ENCODE measurements at places on chromosomes 1 and 21. TPM values are rescaled to one million over a fixed set of nuclear protein-coding genes. Genes with fewer than 3 reads are reported as not detected.

- H3K36me3 ChIP-seq = no peaks in the 10 kb centered on the region
- no peaks in the 10 kb centered on the region for H3K4me1 ChIP-seq
- no peaks in the 10 kb centered on the region for H3K27me3 ChIP-seq
- H3K4me3 ChIP-seq = no peak overlapping the region
- no peak for DNase-seq
- no peak overlapping the region for H3K27ac ChIP-seq
Observed at GRCh38 chr1:198636391-198636790, 2.4 kb upstream of the PTPRC start.

DNA sequence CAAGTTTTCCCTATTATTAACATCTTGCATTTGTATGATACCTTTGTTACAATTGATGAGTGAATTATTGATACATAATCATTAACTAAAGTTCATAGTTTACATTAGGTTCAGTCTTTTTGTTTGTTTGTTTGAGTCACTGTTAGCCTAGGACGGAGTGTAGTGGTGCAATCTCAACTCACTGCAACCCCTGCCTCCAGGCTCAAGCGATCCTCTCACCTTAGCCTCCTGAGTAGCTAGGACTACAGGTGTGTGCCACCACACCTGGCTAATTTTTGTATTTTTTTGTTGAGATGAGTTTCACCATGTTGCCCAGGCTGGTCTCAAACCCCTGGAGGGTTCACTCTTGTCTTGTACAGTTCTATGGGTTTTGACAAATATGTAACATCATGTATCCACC lies 33.9 kb upstream of the PGM1 start:
- no peaks in the 10 kb centered on the region for H3K27me3 ChIP-seq
- no peak overlapping the region for H3K27ac ChIP-seq
- no peaks in the 10 kb centered on the region for H3K4me1 ChIP-seq

GRCh38 chr1:3646596-3646995 lies 3.3 kb downstream of the WRAP73 start:
- peaks cover 21% of the 10 kb centered on the region for H3K4me1 ChIP-seq
- H3K36me3 ChIP-seq = no peaks in the 10 kb centered on the region
- no peak overlapping the region for H3K27ac ChIP-seq
- H3K27me3 ChIP-seq = peaks cover 14% of the 10 kb centered on the region

DNA sequence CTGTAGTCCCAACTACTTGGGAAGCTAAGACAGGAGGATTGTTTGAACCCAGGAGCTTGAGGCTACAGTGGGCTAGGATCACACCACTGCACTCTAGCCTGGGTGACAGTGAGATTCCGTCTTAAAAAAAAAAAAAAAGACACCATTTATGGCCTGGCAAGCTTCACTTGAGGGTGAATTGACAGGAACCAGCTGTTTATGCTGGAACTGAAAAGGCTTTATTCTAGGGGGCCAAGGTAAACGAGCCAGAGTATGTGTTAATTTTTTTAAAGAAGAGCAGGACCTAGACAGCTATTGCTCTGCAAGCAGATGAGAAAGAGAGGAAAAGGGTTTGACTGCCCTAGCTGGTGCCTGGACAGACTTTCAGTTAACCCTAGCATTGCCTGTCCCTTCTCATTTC lies 37.0 kb downstream of the S100A6 start:
- no peak overlapping the region for H3K27ac ChIP-seq
- H3K4me1 ChIP-seq = peaks cover 3% of the 10 kb centered on the region
- H3K27me3 ChIP-seq = no peaks in the 10 kb centered on the region
- no peak overlapping the region for H3K4me3 ChIP-seq
- H3K36me3 ChIP-seq = no peaks in the 10 kb centered on the region

DNA sequence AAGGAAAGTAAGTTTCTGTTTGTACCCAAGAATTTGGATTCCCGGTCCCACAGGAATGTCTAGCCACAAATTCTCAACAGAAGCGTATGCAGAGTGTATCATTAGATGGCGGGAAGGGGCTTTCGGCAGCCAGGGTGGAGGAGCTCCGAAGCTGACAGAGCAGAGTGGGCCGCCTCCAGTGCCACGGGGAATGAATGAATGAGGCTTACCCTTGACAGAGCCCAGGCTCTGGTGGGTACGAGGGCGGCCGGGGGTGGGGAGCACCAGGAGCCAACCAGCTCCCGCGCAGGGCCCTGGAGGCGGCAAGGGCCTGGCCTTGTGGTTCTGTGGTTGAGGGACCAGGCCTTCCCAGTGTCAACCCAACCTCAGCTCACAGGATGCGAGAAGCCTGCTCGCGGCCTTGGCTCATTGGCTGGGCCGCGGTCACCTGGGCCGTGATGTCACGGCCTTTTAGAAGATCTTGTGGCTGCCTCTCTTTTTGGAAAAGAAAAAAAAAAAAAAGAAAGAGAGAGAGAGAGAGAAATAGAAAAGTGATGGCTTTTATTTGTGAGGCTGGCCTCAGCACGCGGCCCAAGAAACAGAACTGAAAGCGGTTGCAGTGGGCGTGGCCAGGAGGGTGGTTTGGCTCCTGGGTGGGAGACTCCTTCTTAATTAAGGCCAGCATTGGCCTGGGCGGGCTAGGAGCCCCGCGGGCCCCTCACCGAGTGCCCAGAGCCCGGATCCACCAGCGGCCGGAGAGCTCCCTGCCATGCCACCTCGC lies 34.9 kb upstream of the RUNX3 start:
- H3K27me3 ChIP-seq = peaks cover 28% of the 10 kb centered on the region
- no peaks in the 10 kb centered on the region for H3K4me1 ChIP-seq
- no peak overlapping the region for H3K4me3 ChIP-seq
- no peak overlapping the region for H3K27ac ChIP-seq
- DNase-seq = no peak

- no peak overlapping the region for H3K27ac ChIP-seq
- H3K27me3 ChIP-seq = no peaks in the 10 kb centered on the region
- H3K36me3 ChIP-seq = no peaks in the 10 kb centered on the region
- no peak for DNase-seq
- no peaks in the 10 kb centered on the region for H3K4me1 ChIP-seq
- no peak overlapping the region for H3K4me3 ChIP-seq
Observed at GRCh38 chr1:172764378-172764777, 105.5 kb downstream of the FASLG start.

DNA sequence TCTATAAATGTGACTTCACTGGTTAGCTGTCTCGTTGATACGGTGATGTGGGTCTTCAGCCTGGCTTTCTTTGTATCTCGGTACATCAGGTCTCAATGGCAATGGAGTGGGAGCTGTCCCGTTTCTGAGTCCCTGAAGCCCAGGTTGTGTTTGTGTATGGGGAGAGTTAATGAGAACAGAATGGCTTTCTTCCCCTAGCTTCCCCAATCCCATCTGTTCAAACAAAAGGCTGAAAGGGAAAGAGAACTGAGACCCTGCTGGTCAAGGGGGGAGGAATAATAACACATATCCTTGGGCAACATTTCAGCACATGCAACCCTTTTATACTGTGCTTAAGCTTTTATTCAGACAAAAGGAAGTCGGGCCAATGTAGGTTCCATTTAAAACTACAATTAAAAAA lies 28.4 kb upstream of the CASQ2 start:
- no peak overlapping the region for H3K4me3 ChIP-seq
- H3K27ac ChIP-seq = no peak overlapping the region
- no peaks in the 10 kb centered on the region for H3K36me3 ChIP-seq
- H3K4me1 ChIP-seq = no peaks in the 10 kb centered on the region
- no peaks in the 10 kb centered on the region for H3K27me3 ChIP-seq

DNA sequence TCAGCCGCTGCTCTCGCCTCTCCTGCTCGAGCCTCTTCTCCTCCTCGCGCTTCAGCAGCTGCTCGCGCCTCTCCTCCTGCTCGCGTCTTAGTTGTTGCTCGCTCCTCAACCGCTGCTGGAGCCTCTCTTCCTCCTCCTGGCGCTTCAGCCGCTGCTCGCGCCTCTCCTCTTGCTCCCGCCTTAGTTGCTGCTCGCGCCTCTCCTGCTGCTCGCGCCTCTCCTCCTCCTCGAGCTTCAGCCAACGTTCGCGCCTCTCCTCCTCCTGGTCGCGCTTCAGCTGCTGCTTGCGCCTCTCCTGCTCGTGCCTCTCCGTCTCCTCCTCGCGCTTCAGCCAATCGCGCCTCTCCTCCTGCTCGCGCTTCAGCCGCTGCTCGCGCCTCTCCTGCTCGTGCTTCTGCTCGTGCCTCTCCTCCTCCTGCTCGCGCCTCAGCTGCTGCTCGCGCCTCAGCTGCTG lies 3.7 kb downstream of the TCHH start:
- no peak overlapping the region for H3K27ac ChIP-seq
- no peaks in the 10 kb centered on the region for H3K36me3 ChIP-seq
- H3K27me3 ChIP-seq = peaks cover 87% of the 10 kb centered on the region
- DNase-seq = no peak
- peak overlapping the region; percentile 48 for H3K4me3 ChIP-seq

GRCh38 chr1:3257788-3258187 lies 188.8 kb downstream of the PRDM16 start:
- no peak overlapping the region for H3K27ac ChIP-seq
- no peaks in the 10 kb centered on the region for H3K36me3 ChIP-seq
- no peak for DNase-seq
- H3K27me3 ChIP-seq = no peaks in the 10 kb centered on the region

- no peaks in the 10 kb centered on the region for H3K36me3 ChIP-seq
- no peak overlapping the region for H3K4me3 ChIP-seq
- H3K4me1 ChIP-seq = peaks cover 6% of the 10 kb centered on the region
Observed at GRCh38 chr1:82154219-82154970, 353.7 kb downstream of the ADGRL2 start.

DNA sequence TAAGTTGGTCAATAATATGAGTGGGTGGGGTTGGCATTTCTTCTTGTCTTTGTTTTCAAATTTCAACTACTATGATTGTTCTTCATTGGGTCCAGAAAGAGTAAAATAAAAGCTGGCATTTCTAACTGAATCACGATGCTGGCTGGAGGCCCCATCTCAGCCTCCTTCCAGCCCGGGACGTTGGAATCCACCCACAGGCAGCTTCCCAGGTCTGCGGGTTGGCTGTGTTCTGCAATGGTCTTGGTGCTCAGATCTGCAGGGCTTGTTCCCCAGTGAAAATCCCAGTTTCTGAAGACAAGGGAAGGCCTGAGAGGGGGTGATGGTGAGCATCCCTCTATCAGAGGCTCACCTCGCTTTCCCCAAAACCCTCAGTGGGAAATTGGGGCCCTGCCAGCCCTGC lies 54.7 kb upstream of the ARHGEF16 start:
- no peak overlapping the region for H3K27ac ChIP-seq
- H3K36me3 ChIP-seq = no peaks in the 10 kb centered on the region
- H3K27me3 ChIP-seq = peaks cover 18% of the 10 kb centered on the region
- no peak for DNase-seq

DNA sequence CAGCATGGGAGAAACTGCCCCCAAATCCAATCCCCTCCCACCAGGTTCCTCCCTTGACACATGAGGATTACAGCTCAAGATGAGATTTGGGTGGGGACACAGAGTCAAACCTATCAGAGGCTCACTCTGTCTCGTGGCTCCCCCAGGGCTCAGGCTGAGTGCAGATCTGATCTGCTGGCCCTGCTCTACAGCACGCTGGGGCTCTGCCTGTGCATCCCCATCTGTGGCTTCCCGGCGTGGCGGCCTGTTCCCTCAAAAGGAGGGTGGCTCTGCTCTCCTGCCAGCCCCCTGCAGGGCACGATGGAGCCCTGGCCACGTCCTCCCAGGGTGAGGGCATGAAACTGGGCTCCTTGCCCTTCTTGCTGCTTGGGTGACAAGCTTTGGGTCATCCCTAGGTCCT lies 19.8 kb upstream of the SMYD3 start:
- H3K27me3 ChIP-seq = no peaks in the 10 kb centered on the region
- no peaks in the 10 kb centered on the region for H3K4me1 ChIP-seq
- no peak overlapping the region for H3K27ac ChIP-seq
- H3K4me3 ChIP-seq = no peak overlapping the region
- no peaks in the 10 kb centered on the region for H3K36me3 ChIP-seq

DNA sequence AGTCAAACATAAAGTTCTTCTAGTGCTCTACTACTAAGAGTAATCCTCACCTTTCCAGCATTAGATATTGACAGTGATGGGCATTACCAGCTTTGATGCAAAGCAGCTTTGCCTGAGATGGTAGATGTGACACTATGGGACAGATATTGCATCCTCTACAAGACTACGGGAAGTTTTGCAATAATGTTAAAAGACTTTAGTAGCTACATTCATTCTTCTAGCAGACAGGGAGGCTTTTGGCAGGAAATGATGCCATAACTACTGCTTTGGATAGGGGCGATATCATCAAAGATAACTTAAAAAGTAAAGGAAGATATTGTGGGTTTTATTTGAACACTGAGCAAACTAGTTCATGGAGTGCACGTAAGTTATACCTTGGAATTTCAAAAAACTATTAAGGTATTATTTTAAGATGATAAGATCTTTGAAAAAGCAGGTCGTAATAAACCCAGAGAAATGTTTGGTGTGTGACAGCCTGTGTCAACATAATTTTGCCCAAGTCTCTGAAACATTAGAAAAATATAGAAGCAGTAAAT lies 368.3 kb upstream of the TMPRSS15 start:
- H3K4me3 ChIP-seq = no peak overlapping the region
- DNase-seq = no peak
- H3K4me1 ChIP-seq = no peaks in the 10 kb centered on the region
- H3K27me3 ChIP-seq = no peaks in the 10 kb centered on the region
- no peak overlapping the region for H3K27ac ChIP-seq

GRCh38 chr1:48670234-48671020 lies 106.3 kb downstream of the BEND5 start:
- no peaks in the 10 kb centered on the region for H3K36me3 ChIP-seq
- no peaks in the 10 kb centered on the region for H3K27me3 ChIP-seq
- no peaks in the 10 kb centered on the region for H3K4me1 ChIP-seq
- no peak for DNase-seq
- no peak overlapping the region for H3K4me3 ChIP-seq

DNA sequence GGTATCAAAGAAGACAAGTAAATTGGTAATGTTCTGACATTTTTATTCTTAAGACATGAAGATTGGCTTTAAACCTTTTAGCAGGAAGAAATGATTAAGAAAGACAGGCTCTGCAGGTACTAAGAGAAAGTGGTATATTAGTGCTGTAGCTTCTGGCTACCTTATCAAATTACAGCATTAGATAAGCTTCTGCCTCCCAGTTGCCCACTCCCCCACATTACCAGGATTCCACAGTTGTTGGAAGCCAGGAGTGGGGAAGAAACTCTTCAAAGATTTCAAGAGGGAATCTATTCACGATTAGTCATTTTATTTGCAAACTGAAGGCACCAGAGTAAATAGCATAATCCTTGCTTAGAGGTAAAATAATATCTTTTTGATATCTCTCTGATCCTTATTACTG lies 274.9 kb downstream of the LMO4 start:
- no peaks in the 10 kb centered on the region for H3K4me1 ChIP-seq
- no peaks in the 10 kb centered on the region for H3K36me3 ChIP-seq
- H3K27me3 ChIP-seq = no peaks in the 10 kb centered on the region
- no peak overlapping the region for H3K4me3 ChIP-seq

GRCh38 chr21:42195378-42196031 lies 23.4 kb upstream of the ABCG1 start:
- no peak for DNase-seq
- H3K27me3 ChIP-seq = no peaks in the 10 kb centered on the region
- no peaks in the 10 kb centered on the region for H3K4me1 ChIP-seq

TNFRSF1B gene
- total RNA-seq = 14.0 TPM

PARK7 gene
- total RNA-seq = 365 TPM

KRTAP10-9 gene
- not detected for total RNA-seq

SMCP gene
- total RNA-seq = not detected

PLPPR4 gene
- not detected for total RNA-seq

ZNF593OS gene
- total RNA-seq = 0.66 TPM

FAM72D gene
- not detected for total RNA-seq
